CD4-positive, alpha-beta T cell treated with Interferon alpha-2 for 1 hour (primary cell): ENCODE measurements at places on chromosomes 1 and 21.

GRCh38 chr1:21936366-21937031 lies 611 bp downstream of the HSPG2 start:
- no peak for DNase-seq

DNA sequence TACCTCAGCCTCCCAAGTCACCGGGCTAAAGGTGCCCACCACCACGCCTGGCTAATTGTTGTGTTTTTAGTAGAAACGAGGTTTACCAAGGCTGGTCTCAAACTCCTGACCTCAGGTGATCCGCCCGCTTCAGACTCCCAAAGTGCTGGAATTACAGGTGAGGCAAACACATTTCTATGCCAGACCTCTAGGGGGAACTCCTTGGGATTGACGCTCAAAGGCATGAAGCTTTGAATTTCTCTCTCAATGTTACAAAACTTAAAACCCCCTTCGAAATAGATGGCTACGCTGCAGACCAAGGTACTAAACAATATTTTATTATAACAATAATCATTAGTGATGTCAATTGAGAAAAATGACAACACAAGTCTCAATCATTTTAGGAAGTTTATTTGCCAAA lies 330.0 kb downstream of the SETD4 start:
- DNase-seq = no peak

GRCh38 chr1:233459968-233460367 lies 132.4 kb downstream of the MAP3K21 start:
- no peak for DNase-seq

- DNase-seq = peak; percentile 62
Observed at GRCh38 chr1:18907021-18907916, 4.9 kb upstream of the ALDH4A1 start.

- DNase-seq = no peak
Observed at GRCh38 chr1:153842006-153842471, 66.8 kb downstream of the SLC27A3 start.

- DNase-seq = no peak
Observed at GRCh38 chr1:25134801-25135461, 97.4 kb downstream of the SYF2 start.

DNA sequence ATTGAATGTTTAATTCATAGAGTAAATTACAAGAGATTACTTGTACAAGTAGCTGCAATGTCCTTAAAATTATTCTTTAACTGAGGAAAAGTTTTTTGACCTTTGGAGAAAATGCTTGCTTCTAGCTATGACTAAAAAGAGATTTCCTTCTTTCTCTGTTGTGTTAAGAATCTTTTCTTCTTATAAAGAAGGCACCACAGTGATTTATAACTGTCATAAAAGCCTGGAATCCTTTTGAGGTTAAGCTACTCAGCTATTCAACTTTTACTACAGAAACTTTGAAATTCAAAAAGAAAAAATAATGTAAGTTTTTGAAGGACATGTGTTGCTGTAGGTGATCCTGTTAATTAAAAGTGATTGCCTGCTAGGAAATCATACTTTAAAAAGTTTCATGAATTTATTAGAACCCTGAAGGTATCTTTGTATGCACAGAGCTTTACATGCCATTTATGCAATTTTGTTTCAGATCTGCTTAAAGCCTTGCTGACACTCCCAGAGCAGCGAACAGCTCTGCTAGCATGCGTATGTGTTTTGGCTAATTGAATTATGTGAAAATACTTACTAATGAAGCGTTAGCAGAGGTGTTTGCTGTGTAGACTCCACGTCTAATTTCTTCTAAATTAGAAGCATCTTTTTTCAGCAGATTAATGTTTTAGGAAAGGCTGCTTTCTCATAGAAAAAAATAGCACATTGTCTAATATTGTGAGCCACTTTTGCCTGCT lies 94.7 kb upstream of the SMYD2 start:
- no peak for DNase-seq

- no peak for DNase-seq
Observed at GRCh38 chr21:45350206-45350854, 54.6 kb upstream of the COL18A1 start.

DNA sequence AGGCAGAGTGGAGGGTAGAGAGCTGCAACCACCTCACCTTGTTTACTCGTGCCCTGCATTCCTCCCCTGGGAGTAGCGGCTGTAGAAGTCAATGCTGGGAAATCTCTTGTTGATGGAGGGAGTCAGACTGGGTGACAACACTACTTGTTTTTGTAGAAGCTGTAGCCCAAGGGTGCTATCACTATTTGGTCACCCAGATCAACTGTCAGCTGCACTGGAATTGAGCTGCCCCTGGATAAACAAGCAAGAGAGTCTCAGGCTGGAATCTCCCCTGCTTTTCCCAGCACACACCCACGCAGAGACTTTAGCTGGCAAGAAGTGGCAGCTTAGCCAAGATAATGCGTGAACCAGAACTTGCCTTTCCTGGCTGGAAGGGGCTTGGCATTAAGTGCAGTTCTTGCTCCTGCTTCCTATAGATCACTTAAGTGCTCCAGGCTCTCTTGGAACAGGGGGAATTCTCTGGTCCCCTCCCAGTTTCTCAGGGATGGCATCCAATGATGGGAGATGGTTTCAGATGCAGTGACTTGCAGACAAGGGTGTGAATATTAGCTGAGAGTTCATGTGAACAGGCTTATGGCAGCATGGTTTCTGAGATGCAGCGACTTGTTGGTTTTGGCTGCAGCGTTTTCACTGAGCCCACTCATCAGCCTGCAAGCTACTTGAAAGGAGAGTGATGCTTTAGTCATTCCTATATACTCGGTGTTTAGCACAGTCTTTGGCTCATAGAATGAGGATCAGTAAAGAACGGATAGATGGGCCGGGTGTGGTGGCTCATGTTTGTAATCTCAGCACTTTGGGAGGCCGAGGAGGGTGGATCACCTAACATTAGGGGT lies 16.8 kb downstream of the ATP2B4 start:
- no peak for DNase-seq

GRCh38 chr21:31905503-31906451 lies 33.0 kb downstream of the HUNK start:
- no peak for DNase-seq

DNA sequence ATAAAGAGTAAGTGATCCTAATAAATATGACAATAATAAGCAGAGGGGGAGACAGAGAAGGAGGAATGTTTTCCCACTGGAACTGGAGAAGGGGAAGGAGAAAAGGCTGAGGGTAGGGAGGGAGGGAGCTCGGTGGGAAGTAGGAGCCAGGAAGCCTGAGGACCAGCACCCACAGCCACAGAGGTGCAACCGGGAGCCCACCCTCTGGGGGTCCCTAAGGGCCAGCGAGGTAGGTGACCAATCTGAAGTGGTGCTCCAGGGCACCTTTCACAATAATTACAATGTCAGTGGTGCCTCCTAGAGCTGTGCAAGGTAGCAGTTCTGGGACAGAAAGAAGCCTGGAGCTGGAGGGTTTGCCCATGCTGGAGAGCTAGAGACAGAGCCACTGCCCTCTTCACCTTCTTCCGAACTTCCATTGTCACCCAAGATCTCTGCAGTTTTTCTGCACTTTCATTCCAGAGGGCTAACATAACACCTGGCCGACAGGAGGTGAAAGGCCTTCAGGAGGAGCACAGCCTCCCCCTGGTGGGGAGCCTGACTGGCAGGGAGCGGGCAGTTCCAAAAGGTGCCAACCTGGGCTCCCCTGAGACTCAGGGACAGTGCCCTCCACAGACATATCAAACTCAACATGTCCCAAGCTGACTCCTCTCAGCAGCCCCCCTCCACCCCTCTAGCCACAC lies 4.1 kb upstream of the AHCYL1 start:
- peak; percentile 33 for DNase-seq

- DNase-seq = no peak
Observed at GRCh38 chr1:58409890-58410289, 136.6 kb downstream of the OMA1 start.

GRCh38 chr1:163195728-163196448 lies 6.8 kb downstream of the RGS5 start:
- no peak for DNase-seq

DNA sequence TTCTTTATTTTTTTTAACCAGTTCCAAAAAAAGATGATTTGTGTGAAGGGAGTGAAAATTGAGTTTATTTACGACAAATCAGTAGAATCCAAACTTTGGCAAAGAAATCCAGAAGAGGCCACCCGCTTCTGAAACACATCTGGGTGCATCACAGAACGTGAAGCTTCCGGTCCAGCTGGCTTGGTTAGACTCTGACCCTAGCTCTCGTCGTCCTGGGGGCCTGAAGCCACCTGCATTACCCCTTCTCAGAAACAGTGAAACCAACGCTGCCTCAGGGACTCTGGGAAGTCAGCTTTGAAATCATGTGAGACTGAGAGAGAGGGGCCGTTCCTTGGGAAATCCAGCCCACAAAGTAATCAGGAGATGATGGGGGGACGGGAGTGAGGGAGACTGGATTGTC lies 21.8 kb downstream of the AJAP1 start:
- DNase-seq = no peak

DNA sequence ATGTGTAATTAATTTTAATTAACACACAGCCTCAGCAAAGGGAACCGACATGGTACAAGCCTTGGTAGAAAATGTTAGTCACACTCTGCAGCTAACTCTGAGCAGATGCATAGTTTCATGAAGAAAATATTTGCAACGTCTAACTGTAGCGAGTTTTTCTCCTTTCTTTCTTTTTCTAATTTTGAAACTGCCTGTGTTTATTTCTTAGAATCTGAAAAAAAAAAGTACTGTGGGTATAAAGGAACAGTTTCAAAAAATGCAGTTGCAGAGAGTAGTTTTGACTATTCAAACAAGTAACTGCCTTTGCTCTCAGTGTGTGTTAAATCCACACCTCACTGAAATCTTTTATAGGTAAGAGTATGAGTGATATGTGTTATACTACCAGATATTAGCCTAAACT lies 149.9 kb upstream of the C1orf105 start:
- DNase-seq = no peak

DNA sequence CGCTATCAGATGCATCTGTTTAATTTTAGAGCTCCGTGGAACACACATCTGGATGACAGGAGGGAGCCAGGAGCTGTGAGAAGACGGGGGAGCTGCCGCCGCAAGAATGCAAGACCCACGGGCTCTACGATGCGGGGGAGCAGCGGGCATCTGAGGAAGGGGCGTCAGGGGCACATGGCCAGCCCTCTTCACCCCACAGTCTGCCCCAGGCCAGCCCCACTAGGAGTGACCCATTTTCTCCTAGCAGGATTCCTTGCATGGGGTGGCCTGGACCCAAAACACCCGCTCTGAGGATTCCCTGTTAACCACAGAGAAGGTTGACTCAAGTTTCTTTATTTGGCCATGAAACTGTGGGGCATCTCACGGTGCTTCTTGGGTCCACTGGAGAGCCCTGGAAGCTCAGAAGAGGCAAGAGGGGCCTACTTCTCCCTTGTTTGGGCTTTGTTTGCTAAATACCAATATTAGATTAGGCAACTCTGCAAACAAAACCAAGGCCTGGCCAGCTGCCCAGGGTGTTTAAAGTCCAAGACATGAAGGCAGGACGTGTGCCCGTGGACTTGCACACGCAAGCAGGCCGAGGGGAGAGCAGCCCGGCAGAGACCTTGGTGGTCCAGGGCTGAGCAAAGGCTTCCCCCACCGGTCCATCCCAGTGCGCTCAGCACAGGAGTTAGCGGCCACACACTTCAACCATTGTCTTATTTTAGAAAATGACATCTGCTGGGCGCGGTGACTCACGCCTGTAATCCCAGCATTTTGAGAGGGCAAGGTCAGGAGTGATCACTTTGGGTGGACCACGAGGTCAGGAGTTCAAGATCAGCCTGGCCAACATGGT lies 89.8 kb downstream of the DHRS3 start:
- no peak for DNase-seq

- DNase-seq = no peak
Observed at GRCh38 chr1:111147948-111148347, 7.9 kb downstream of the CEPT1 start.

DNA sequence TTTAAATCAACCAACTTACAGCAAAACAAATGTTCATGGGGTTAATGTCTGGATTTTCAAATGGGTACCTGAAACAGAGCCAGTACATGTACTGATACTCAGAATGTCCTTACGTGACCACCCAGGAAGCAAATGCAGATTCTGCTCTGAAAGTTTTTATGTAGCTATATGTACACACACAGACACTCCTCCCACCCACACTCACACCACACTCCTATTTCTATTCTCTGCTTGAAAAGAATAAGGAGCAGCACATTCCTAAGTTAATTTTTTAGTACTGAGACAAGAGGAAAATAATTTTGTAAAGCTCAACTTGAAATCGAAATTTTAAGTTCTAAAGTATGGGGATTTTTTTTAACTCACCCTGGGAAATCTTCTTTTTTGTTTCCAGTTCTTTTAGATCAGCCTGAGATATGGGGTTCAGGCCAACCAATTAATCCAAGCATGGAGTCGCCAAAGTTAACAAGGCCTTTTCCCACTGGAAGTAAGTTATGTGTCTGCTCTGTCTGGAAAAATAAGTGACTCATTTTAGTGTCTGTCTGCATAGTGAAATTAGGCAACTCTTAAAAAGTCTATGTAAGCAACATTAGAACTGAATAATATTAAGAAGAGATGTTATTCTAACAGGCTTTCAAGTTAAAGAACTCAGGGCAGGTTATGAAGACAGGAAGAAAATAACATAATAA lies 75.5 kb upstream of the DYNLT5 start:
- DNase-seq = no peak

DNA sequence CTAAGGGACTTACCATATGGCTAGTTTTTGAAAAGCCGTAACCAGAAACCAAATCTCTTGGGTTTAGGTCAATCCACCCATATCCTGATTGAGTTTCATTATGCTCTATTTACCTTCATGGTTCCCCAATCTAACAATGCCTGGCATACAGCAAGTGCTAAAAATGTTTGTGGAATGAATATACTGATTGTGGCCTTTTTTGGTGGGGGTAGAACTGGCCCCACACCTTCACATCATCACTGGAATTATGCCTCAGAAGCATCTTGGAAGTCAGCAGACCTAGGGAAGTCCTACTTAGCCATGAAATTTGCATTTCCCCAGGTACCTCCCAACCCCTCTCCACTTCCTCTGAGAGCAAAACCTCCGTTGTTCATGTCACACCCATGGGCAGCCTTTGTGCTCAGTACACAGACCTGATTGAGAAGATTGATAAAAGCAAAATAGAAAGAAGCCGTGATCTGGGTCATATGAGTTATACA lies 17.8 kb upstream of the SLAMF1 start:
- peak; percentile 38 for DNase-seq

- DNase-seq = no peak
Observed at GRCh38 chr1:38791892-38792291, 67.7 kb downstream of the RRAGC start.

GRCh38 chr1:198350456-198350855 lies 190.0 kb downstream of the ATP6V1G3 start:
- no peak for DNase-seq
